Testis (tissue), 5 donors: ENCODE measurements at places on chromosomes 1 and 21. TPM values are rescaled to one million over a fixed set of nuclear protein-coding genes. Genes with fewer than 3 reads are reported as not detected.

Gene THEM5
- not detected for total RNA-seq

Gene RPE65
- total RNA-seq, result not detected

Gene PCNX2
- total RNA-seq, result 27.6 TPM

Gene CDK18
- total RNA-seq, result 6.5 TPM

Gene HUNK
- 6.8 TPM for total RNA-seq

Gene CYP4X1
- total RNA-seq, result 10.4 TPM

Gene GNG4
- 2.9 TPM for total RNA-seq

Gene IRF2BP2
- 82.0 TPM for total RNA-seq

Gene CAMK2N1
- 9.5 TPM for total RNA-seq

Gene FCRL1
- total RNA-seq, result 0.37 TPM

Gene CFHR2
- not detected for total RNA-seq

Gene SPRR3
- total RNA-seq, result not detected

Gene ZMYND12
- 31.3 TPM for total RNA-seq

Gene VSIG8
- total RNA-seq, result 0.43 TPM

Gene KRTAP10-7
- total RNA-seq, result 0.31 TPM

Gene COL11A1
- 3.5 TPM for total RNA-seq

Gene OR2T1
- total RNA-seq, result not detected

Gene MINDY1
- total RNA-seq, result 49.8 TPM

Gene HAPLN2
- 5.5 TPM for total RNA-seq

Gene LGR6
- 8.1 TPM for total RNA-seq

Gene PRR9
- 2.8 TPM for total RNA-seq

Gene CYYR1
- total RNA-seq, result 4.4 TPM

Gene GNL2
- total RNA-seq, result 57.4 TPM

Gene C1orf53
- 7.8 TPM for total RNA-seq

Gene SLC6A9
- total RNA-seq, result 1.7 TPM

Gene FCRL6
- not detected for total RNA-seq

Gene PGBD2
- total RNA-seq, result 12.2 TPM

Gene OXCT2
- total RNA-seq, result 90.0 TPM

Gene KCNA10
- total RNA-seq, result not detected

Gene LCE1E
- not detected for total RNA-seq

Gene PCBP3
- 58.3 TPM for total RNA-seq
